Amygdala (tissue), 56 donors: ENCODE measurements at places on chromosomes 13 and 19.
A peak's percentile ranks its signal among the peaks of the same experiment; 100 is the strongest.

DNA sequence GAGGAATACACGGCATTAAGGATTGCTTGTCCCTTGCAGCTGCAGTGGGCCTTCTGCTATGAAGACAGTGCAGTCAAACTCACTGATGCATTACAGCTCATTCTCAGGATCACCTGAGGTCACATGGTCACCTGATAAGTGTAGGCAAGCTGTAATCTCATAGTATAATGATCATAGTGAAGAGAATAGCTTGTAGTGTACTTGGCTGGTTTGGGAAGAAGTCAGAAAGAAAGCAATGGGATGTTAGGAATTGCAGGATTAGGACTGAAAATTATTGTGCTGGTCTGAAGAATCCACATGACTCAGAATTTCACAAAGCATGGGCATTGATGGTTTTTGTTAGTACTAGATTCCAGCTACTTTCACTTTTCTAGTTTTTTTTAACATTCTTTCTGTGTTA, 76.7 kb downstream of the MBNL2 start:
- no peak for DNase-seq

- DNase-seq = peak; percentile 92
These were observed at the start of gene ZNF416 for GRCh38 chr19:57578487-57579205. ZNF416 (minus strand) TSS chr19:57578911; CDS start chr19:57578704, 207 bp downstream.

DNA sequence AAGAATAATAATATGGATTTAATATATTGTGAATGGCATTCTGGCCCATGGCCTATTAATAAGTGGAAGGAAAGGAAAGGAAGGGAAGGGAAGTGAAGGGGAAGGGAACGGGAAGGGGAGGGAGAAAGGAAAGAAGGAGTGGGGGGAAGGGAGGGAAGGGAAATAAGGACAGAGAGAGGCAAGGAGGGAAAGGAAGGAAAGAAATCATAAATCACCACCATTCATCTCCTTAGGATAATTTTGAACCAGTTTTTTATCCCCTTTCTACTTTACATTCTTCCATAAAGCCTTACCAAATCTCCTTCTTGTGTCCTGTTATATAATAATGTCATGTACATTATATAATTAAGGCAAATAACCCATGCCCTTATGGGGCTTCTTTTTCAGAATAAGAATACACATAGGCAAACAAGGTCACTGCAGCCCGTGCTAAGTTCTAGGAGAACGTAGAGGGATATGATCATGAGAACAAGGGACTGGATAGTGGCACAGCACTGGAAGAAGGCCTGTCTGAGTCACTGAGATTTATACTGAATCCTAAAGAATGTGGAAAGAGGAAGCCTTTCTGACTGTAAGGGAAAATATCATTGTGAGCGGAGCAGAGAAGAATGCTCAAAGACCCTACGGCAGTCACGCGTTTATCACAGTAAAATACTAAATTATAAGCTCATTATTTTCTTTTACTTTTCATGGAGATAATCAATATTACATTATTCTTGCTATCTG, 444.5 kb upstream of the GPC6 start:
- no peak for DNase-seq

DNA sequence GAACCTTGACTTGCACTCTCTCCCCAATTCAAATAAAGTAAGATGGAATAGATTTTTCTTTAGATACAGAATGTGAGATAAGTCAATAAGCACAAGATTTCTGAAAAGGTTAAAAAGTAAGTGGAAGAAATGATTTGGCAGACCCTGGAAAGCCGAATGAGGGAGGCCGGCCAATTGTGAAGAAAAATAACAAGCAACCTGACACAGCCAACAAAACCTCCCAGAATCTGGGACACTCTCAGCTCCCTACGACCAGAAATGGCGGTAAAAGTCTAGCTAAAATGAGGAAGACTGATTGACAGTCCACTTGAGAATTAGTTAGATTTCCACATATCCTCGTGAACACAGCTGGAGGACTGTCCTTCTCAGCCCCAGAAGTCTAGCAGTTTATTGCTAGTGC, 85.4 kb downstream of the KLF12 start:
- DNase-seq = no peak

- DNase-seq = no peak
These were observed 216.4 kb upstream of the SGCG start for GRCh38 chr13:22964245-22964966.

DNA sequence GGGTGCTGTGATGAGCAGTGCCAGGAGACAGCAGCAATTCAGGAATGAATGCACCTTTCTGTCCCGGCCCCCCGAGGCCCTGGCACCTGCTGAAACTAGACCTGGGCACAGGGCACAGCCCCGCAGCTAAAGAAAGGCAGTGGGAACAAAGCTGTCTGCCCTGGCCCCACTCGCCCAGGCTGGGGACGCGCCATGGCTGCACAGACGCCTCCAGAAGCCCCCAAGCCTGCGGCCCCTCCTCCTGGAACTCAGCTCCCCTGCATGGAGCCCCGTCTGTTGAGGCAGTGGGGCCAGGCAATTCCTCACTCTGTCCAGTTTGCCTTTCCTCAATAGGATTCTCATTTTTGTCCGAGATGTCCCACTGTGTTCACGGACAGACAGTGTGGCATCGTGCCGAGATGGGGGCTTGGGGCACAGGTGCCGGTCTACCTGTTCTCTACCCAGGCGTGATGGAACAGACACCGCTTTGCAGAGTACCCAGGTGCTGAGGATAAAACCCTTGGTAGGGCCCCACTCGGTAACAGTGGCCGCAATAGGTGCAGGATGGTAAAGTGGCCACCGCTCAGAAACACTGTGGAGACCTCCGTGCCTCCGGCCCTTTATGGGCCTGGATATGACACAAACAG, 146.5 kb upstream of the SOX1 start:
- no peak for DNase-seq

GRCh38 chr19:16327911-16328823, 3.5 kb downstream of the KLF2 start:
- peak; percentile 11 for DNase-seq

GRCh38 chr13:111632906-111633305, 312.5 kb downstream of the TEX29 start:
- DNase-seq = no peak

DNA sequence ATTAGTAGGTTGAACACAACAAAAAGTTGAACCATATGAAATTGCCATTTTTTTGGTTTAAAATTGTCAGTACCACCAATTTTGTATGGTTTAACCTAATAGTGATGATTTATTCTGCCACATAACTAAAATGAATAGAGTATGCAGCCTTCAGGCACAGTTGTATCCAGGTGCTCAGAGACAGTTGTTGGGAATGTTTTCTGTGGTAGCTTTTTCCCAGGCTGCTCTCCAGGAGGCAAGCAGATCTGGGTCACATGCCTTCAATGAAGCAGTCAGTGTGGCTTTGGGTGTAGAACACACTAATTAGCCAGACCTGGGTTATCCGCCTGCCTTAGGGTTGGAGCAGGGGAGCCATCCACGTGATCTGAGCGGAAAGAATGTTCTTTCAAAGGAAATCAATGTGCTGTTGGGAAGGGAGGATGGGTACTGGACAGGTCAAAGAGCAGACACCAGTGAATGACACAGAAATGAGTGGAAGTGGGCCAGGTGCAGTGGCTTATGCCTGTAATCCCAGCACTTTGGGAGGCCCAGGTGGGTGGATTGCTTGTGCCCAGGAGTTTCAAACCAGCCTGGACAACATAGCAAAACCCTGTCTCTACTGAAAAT, 28.6 kb downstream of the MARK4 start:
- DNase-seq = no peak

- no peak for DNase-seq
These were observed 57.2 kb downstream of the SPATA13 start for GRCh38 chr13:24217601-24218281.

DNA sequence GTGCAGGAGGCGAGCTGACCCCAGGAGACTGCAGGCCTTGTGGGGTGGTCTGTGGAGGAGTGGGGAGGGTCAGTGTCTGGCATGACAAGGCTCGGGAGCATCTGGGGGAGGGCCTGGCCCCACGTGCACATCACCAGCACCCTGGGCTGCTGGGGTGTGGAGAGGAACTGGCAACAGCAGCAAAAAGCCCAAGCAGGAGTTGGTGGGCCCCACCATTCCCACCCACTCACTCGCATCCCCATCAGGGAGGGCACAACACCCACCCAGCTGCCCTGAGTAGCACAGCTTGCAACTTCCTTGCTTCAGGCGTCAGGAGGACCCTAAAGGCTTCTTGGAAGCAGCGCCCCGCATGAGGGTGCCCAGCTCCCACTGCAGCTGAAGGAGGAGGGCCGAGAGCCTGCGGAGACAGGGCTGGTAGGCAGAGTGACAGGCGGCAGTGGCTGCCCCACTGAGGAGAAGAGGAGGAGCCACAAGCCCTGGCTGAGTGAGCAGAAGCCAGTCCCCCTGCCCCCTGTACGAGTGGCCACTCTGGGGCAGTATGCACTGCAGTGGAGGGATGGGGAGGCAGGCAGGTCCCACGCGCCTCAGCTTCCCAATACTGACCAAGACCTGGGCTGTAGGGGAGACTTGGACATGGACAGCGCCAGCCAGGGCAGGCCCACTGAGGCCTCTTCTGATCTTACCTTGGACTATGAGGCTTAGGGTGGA, 26.5 kb downstream of the ELL start:
- DNase-seq = no peak

- no peak for DNase-seq
These were observed 121.6 kb downstream of the PTPRS start for GRCh38 chr19:5218963-5219530.

DNA sequence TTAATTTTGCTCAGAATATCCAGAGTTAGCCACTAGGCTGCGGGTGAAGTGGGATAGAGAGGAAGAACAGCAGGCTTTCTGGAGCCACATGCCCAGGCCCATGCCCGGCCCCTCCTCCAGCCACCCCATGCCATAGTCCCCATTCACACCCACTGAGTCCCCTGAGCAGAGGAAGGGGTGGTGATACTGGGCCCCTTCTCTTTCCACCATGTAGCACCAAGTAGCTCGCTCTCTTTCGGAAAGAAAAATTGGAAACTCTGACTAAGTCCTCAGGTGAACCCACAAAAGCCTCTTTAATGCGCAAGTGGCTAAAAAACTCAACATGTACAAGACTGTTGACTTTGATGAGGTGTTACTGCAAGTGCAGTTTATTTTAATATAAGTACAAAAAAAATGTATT, 76.7 kb upstream of the GPR183 start:
- DNase-seq = no peak

- DNase-seq = peak; percentile 66
These were observed 26.8 kb upstream of the UBE2L5 start for GRCh38 chr13:30395192-30396158.

DNA sequence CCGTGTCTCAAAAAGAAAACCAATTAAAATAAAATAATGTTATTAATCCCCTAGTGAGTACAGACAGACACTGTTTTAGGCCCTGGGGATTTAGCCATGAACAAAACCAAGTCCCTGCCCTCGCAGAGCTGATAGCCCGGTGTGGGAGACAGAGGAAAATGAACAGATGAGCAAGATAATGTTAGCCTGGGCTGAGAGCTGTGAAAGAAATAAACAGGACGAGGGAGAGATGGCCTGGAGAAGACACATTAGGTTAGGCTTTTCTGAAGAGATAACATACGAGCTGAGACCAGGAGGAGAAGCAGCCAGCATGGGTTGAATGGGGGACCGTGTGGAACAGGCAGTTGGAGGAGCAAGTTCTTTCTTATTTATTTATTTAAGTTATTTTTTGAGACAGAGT, 9.0 kb downstream of the RELB start:
- DNase-seq = no peak

GRCh38 chr13:91399189-91400062, 1.0 kb downstream of the GPC5 start:
- DNase-seq = peak; percentile 10

DNA sequence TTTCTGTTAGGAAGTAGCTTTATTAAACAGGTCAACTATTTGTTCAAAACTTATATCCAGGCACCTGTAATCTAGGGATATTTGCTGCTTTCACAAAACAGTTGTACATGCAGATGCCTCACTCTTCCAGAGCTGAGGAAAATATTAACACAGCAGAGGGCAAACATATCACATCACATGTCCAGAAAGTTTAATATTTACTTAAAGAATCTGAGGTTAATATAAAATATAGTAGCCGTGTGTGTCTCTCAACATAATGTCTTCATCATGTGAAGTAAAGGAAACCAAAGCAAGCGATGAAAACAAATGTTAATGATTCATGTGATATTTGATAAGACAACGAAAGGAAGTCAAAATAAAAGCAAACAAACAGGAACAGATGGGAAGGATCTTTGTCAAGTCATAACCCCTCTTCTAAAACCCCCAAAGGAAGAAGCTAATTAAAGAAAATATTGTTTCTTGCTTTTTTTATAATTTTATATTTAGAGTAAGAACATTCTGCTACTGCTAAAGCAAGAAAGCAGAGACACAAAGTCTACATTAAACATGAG, 418.8 kb downstream of the DACH1 start:
- DNase-seq = no peak

GRCh38 chr13:95494082-95494681, 58.3 kb upstream of the CLDN10 start:
- DNase-seq = no peak

- DNase-seq = no peak
These were observed 2.1 kb downstream of the POU4F1 start for GRCh38 chr13:78601124-78601873.
